ENCODE measurements at places on chromosomes 1 and 21.
A peak's percentile ranks its signal among the peaks of the same experiment; 100 is the strongest.

DNA sequence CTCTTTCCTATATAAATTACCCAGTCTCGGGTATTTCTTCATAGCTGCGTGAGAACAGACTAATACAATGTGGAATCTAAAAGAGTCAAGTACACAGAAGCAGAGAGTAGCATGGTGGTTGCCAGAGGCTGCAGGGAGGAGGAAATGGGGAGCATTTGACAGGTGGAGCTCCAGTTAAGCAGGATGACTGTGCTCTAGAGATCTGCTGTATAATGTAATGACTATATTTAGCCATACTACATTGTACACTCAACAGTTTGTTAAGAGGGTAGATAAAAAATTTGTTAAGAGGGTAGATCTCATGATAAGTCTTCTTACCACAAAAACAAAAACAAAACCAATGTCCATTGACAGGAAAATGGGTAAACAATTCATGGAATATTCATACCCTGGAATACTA lies 82.1 kb downstream of the MT1HL1 start:
- no peak overlapping the region for H3K4me3 ChIP-seq
- H3K27ac ChIP-seq: no peak overlapping the region
- DNase-seq: no peak
- no peaks in the 10 kb centered on the region for H3K4me1 ChIP-seq
- peaks cover 32% of the 10 kb centered on the region for H3K36me3 ChIP-seq

- H3K36me3 ChIP-seq: peaks cover 37% of the 10 kb centered on the region
- H3K4me1 ChIP-seq: no peaks in the 10 kb centered on the region
- H3K27me3 ChIP-seq: no peaks in the 10 kb centered on the region
- no peak overlapping the region for H3K27ac ChIP-seq
Measured at GRCh38 chr1:77292551-77292950, 10.7 kb downstream of the AK5 start.

DNA sequence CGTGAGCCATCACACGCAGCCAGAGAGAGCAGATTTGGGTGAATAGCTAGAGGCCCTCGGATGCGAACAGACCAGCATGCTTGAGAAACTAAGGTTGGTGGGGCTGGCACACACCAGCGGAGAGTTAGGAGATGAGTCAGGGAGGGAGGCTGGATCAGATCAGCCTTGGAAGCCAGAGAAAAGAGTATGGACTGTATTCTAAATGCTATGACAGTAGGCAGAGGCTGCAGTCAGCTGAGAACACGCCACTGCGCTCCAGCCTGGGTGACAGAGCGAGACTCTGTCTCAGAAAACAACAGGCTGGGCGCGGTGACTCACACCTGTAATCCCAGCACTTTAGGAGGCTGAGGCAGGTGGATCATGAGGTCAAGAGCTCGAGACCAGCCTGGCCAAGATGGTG lies 4.0 kb upstream of the PLEKHM2 start:
- H3K27ac ChIP-seq: no peak overlapping the region
- H3K4me3 ChIP-seq: no peak overlapping the region
- no peaks in the 10 kb centered on the region for H3K27me3 ChIP-seq

DNA sequence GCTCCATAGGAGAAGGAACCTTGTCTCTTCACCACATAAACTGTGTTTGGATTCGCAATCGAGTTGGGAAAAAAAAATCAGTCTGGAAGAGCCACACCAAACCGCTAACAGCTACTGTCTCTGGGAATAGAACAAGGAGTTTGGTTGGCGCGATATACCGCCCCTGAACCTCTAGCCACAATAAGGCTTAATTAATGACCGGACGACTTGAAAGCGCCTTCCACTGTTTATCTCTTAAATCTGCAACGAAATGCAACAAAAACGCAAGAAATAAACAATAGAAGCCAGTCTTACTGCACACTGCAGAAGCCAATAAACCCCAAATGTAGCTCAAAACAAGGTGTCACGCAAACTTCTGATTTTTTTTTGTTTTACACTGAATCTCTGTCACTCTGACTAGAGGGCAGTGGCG lies 10.9 kb downstream of the BTBD19 start:
- H3K27ac ChIP-seq: peak overlapping the region; percentile 100
- peaks cover 23% of the 10 kb centered on the region for H3K4me1 ChIP-seq
- no peaks in the 10 kb centered on the region for H3K27me3 ChIP-seq
- no peak for DNase-seq
- peak overlapping the region; percentile 96 for H3K4me3 ChIP-seq
- no peaks in the 10 kb centered on the region for H3K36me3 ChIP-seq

DNA sequence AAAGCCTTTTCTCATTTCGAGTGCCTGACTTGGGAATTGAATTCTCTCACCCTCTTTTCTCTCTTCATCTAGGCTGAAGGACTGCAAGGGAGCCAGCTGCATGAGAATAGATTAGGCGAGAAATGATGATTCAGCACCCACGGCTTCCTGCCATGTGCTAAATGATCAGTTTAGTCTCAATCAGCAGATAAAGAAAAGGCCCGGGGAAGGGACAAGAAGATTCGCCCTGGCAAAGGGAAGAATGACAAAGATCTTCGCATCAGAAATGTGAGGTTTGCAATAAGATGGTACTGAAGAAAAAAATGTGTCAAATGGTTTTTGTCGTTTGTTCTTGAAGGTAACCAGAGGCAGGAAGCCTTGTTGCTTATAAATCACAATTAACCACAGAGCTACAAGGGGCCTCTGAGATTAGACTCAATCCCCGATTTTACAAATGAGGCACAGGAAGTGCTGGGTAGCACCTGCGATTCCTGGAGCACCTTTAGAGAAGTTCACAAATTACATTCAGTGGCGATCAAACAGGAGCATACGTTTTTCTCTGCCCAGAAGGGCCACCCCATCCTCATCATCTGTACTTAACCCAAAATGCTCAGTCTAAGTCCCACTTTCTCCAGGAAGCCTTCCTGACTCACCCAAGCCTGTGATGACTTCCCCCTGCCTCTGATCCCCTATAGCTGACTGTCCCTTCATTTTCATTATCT lies 183.4 kb downstream of the ZNF281 start:
- no peak for DNase-seq
- peak overlapping the region; percentile 34 for H3K4me3 ChIP-seq
- H3K36me3 ChIP-seq: no peaks in the 10 kb centered on the region
- no peak overlapping the region for H3K27ac ChIP-seq

DNA sequence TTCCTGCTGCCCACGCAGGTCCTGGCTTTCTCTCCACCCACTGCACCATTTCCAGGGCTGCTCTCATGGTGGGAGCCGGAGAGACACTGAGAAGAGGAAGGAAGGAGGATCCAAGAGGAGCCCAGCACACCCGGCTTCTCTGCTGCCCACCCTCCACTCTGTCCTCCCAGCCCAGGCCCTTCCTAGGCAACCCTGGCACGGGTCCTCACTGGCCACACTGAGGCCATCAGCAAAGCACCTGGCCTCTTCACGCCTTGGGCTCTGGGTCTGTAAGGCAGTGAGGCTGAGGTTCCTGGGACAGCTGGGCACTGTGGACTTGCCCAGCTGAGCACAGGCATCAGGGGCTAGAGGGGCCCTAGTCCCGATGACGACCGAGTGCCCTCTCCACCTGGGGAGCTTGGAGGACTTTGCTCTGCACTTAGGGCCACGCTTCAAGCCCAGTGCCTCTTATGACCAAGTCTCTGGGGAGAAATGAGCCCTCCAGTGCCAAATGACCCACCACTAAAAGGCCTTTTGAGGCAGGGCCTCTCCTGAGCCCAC lies 43.1 kb downstream of the PDE9A start:
- no peak overlapping the region for H3K27ac ChIP-seq
- no peaks in the 10 kb centered on the region for H3K27me3 ChIP-seq
- DNase-seq: no peak
- H3K36me3 ChIP-seq: peaks cover 8% of the 10 kb centered on the region
- peaks cover 7% of the 10 kb centered on the region for H3K4me1 ChIP-seq

GRCh38 chr1:228148935-228149405 lies 760 bp upstream of the GJC2 start:
- peaks cover 2% of the 10 kb centered on the region for H3K4me1 ChIP-seq
- no peak for DNase-seq
- H3K36me3 ChIP-seq: no peaks in the 10 kb centered on the region
- no peak overlapping the region for H3K27ac ChIP-seq
- H3K27me3 ChIP-seq: no peaks in the 10 kb centered on the region
- no peak overlapping the region for H3K4me3 ChIP-seq

DNA sequence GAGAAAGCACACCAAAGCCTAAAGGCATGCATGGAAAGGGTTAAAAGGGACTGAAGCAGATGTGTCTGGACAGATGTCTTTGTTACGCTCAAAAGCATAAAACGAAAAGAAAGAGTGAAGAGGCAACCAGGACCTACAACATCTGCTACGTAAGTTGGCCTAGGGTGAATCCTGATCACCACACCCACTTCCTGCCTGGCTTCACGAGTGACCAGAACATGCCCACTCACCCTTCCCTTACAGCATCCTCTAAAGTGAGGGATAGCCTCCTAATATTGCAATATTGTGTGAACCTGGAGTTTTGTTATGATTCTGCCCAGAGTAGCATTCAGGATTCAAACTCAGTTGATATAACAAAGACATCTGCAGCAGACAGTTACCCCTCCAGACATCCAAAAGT lies 10.6 kb upstream of the OLIG2 start:
- H3K4me1 ChIP-seq: peaks cover 9% of the 10 kb centered on the region
- H3K36me3 ChIP-seq: peaks cover 8% of the 10 kb centered on the region
- H3K27me3 ChIP-seq: peaks cover 32% of the 10 kb centered on the region
- DNase-seq: no peak
- no peak overlapping the region for H3K4me3 ChIP-seq
- H3K27ac ChIP-seq: no peak overlapping the region

DNA sequence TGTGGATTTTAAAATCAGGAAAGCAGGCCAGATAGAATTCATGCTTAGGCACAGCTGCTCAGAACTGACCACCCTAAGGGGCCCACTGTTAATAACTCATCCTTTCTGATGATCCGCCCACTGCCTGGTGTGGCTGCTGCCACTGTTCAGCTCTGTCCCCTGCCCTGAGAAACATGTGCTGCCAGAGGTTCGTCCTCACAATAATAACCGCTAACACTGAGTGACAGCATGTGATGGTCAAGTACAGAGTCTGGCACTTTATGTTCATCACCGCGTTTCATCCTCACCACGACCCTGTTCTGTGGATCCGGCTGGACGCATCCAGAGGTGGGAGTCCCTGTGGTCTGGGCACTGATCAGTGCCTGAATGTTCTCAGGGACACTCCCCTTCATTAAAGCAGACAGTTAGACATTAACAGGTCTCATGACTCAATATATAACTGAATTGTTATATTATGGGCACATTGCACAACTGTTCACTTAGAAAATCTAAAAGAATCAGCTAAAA lies 108.6 kb downstream of the SIM2 start:
- H3K36me3 ChIP-seq: peaks cover 20% of the 10 kb centered on the region
- H3K27ac ChIP-seq: no peak overlapping the region
- H3K27me3 ChIP-seq: no peaks in the 10 kb centered on the region
- H3K4me1 ChIP-seq: no peaks in the 10 kb centered on the region
- DNase-seq: no peak

DNA sequence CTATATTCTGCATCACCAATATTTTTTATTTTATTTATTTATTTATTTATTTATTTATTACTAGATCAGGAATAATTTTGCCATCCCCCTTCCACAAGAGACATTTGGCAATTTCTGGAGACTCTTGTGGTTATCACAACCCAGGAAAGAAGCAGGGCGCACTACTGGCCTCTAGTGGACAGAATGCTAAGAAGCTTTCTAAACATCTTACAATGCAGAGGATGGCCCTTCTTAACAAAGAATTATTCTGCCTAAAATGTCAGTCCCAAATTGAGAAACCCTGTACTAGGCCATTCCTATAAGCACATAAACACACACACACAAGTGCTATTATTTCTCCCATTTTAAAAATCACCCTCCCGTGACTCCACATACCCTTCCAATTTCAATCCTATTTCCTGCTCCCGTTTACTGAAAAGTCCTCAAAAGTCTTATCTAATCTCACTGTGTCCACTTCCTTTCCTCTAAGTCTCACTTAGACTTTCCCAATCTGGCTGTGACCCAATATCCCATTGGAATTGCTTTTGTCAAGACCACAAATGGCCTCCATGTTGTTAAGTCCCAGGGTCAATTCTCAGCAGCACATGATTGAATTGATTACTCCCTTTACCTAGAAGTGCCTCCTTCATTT lies 43.7 kb upstream of the RNF11 start:
- H3K4me1 ChIP-seq: no peaks in the 10 kb centered on the region
- H3K4me3 ChIP-seq: no peak overlapping the region
- H3K27ac ChIP-seq: no peak overlapping the region
- peaks cover 7% of the 10 kb centered on the region for H3K27me3 ChIP-seq
- DNase-seq: peak; percentile 33

DNA sequence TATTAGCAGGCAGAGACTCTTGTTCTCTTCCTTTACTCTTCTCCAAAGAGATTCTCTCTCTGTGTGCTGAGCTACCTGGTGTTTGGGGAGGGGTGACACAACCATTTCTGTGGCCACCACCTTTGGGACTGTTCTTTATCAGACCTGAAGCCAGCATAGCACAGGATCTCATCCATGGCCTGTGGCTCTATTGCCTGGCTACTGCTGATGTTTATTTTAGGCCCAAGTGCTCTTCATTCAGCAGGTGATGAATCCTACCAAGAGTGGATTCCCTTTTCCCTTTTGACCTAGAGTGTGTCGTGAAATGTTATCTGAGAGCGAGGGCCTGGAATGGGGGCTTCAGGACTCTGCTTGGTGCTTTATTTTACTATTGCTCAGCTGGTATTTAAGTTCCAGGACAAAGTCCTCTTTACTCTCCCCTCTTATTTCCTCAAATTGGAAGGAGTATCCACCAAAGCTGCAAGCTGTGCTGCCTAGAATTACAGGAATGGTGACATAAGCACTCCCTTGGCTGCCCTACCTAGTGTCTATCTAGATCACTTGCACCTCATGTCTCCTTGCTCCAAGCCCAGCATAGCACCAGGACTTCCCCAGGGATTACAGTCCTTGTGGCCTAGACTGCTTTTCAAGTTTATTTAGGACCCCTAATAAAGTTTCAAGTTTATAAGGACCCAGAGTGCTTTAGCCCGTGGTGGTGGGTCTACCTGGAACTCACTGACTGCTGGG lies 94.7 kb upstream of the GPR52 start:
- H3K27me3 ChIP-seq: no peaks in the 10 kb centered on the region
- H3K4me3 ChIP-seq: no peak overlapping the region
- no peak for DNase-seq
- H3K36me3 ChIP-seq: peaks cover 25% of the 10 kb centered on the region
- H3K4me1 ChIP-seq: no peaks in the 10 kb centered on the region

GRCh38 chr1:211928290-211928801 lies 97.8 kb upstream of the LPGAT1 start:
- DNase-seq: no peak
- no peak overlapping the region for H3K4me3 ChIP-seq
- H3K27ac ChIP-seq: no peak overlapping the region
- H3K4me1 ChIP-seq: peaks cover 10% of the 10 kb centered on the region
- peaks cover 16% of the 10 kb centered on the region for H3K27me3 ChIP-seq
- no peaks in the 10 kb centered on the region for H3K36me3 ChIP-seq

GRCh38 chr1:200887036-200887435 lies 7.7 kb upstream of the INAVA start:
- peaks cover 10% of the 10 kb centered on the region for H3K27me3 ChIP-seq
- H3K36me3 ChIP-seq: no peaks in the 10 kb centered on the region
- peak overlapping the region; percentile 39 for H3K4me3 ChIP-seq
- H3K4me1 ChIP-seq: peaks cover 62% of the 10 kb centered on the region
- DNase-seq: no peak

- H3K27ac ChIP-seq: no peak overlapping the region
- DNase-seq: no peak
- no peaks in the 10 kb centered on the region for H3K36me3 ChIP-seq
- H3K27me3 ChIP-seq: no peaks in the 10 kb centered on the region
Measured at GRCh38 chr1:215617979-215618378, 50.9 kb downstream of the KCTD3 start.
